ENCODE measurements at places on chromosomes 5 and 9.
A peak's percentile ranks its signal among the peaks of the same experiment; 100 is the strongest.

- no peak for DNase-seq
Measured at GRCh38 chr9:23431459-23431858, 394.6 kb downstream of the ELAVL2 start.

- no peak for DNase-seq
Measured at GRCh38 chr5:112697833-112698232, 39.9 kb upstream of the APC start.

GRCh38 chr9:125438506-125439433 is 177.1 kb downstream of the GAPVD1 start:
- no peak for DNase-seq

DNA sequence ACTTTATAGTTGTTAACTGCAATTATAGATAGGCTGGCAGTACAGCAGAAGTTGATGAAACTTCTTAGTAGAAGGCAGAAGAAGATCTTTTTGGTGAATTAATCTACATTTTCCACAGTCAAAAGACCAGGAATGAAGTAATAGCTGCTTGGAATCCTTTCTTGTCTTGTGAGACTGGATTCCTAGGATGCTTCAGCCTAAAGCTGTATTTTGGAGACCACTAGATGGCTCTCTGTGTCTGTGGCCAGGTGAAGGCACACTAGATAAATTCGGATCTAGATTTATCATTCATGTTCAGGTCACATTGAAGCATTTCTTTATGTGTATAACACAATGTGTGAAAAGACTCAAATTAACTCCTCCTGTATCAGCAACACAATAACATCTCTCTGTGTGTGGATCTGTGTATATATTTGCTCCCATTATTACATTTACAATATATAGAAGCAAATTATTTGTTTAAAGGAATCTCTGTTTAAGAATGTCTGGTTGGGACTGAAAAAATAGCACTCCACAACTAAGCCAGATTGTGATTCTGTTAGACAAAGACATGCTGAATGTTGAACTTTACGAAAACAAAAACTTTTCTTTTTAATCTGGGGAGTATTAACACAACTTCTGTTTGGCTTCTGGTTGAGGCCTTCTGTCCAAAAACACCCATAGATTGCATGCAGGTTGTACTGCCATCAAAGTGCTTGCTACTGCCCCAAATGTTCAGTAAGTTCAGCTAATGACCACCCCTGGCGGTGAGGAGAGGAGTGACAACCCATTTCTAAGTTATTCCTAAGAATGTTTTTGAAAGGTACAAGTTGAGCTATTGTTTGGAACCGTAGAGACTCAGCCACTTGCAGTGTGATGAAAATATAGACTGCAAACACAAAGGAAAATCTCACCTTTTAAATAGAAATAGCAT is 10.6 kb downstream of the GRIN3A start:
- DNase-seq: peak; percentile 75

GRCh38 chr5:149831492-149831891 is 101.4 kb downstream of the PPARGC1B start:
- DNase-seq: no peak

All from muscle of leg (tissue), 16 donors.